Stimulated activated CD8-positive, alpha-beta memory T cell treated with anti-CD3 and anti-CD28 coated beads, Interleukin-4, amount 100 ng/mL, for 4 hours (primary cell): ENCODE measurements at places on chromosomes 5 and 9.

DNA sequence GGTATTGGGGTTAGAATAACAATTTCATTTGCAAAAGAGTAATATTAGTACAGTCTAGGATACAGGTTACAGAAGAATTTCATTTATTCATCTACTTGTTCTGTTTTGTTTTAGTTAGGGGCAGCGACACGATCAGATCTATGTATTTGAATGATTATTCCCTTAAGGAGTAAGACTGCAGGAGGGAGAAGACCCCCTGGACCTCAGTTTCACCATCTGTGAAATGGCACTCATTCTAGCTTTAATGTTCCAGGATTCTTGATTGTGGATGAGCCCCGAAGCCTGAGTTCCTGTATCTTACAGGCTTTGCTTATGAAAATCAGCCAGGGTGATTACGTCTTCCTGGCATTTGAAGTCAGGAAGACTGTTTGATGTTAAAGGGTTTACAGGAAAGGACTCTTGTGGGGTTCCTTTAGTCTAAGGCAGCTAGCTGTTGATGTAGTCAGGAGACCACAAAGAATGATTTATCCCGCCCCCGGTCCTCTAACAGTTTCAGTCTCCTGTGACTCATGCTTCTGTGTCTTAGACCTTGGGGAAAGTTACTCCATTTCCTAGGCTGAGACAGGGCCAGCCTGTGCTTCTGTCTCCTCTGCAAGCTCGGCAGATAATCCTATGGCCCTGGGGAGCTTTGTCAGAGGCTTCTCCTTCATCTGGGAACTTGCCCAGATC lies 11.5 kb downstream of the SMIM3 start:
- DNase-seq: peak; percentile 28

GRCh38 chr5:136308212-136308795 lies 57.0 kb downstream of the TRPC7 start:
- no peak for DNase-seq

DNA sequence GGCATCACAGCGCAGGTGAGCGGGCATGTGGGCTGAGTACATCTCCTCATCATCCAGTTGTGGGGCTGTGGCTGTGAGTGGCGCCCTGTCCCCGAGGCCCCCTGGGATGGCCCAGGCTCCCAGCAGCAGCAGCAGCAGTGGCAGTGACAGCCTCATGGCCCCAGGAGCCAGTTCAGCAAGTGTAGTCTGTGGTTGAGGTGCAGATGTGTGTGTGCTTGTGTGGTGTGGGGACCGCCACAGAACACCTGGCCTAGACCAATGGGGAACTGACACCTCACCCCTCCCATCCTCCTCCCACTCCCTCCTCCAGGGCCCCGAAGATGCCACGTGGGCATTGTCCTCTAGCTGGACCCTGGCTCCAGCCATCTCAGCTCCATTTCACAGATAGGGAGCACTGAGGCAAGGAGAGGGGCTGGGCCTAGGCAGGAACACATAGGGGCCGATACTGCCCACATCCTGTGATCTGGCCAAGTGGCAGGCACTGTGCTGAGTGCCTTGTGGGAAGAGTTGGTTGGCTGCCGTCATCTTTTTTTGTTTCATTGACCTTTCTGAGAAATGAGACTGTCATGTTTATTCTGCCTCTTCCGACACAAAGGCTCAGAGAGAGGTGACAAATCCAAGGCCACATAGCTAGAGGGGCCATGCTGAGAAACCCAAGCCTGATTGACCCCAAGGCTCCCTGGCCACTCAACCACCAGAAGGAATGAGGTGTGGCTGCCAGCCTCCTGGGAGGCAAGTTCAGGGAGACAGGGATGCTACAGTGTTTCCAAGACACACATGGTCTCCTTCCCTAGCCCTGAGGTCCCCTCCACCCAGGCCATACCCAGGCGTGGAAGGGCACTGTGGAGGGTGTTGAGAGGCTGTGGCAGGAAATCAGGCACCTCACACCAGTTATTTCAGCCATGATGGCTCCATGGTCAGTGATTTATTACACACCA lies at the start of gene MZB1:
Gene MZB1 (minus strand): TSS at position 213 of the 938 bp plus-strand sequence. CDS start 57 bp downstream, at position 156.
- DNase-seq: no peak

- DNase-seq: no peak
Observed at GRCh38 chr5:95554331-95554646, 488 bp downstream of the SKIC3 start.

DNA sequence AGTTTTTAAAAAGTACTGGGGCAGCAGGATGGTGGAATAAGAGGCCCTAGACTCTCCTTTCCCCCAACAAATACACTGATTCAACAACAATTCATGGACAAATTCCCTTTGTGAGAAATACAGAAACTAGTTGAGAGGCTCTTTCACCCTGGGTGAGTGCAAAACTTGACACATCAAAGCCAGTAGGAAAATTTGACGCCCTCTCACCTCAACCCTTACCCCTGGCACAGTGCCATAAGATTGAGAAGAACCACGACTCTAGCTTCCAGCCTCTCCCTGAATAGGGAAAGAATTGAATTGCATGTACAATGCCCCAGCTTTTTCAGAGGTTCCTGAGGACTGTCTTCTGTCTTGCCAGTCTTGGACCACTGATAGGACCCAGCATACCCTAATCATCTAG lies 12.3 kb downstream of the KIF4B start:
- no peak for DNase-seq

DNA sequence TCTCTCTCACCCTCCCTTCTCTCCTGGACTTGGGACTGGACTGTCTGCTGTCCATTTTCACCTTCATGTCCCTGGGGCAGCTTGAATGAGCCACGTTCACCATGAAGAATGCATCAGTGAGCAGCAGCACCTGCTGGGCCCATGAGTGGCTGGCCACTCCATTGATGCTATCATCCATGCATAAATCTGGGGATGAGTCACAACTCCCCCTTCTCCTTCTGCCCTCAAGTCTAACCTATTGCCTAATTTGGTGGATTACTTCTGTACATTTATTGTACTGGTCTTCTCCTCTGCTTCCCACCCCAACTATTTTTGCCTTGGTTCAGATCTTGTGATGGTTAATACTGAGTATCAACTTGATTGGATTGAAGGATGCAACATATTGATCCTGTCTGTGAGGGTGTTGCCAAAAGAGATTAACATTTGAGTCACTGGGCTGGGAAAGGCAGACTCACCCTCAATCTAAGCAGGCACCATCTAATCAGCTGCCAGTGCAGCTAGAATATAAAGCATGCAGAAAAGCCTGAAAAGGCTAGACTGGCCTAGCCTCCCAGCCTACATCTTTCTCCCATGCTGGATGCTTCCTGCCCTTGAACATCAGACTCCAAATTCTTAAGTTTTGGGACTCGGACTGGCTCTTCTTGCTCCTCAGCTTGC lies 46.7 kb downstream of the GDNF start:
- no peak for DNase-seq

GRCh38 chr9:12289711-12290110 lies 403.5 kb upstream of the TYRP1 start:
- DNase-seq: no peak

- DNase-seq: peak; percentile 15
Observed at GRCh38 chr5:59036274-59036961, 453.5 kb downstream of the RAB3C start.

- DNase-seq: no peak
Observed at GRCh38 chr9:21543187-21543586, 61.1 kb upstream of the IFNE start.

DNA sequence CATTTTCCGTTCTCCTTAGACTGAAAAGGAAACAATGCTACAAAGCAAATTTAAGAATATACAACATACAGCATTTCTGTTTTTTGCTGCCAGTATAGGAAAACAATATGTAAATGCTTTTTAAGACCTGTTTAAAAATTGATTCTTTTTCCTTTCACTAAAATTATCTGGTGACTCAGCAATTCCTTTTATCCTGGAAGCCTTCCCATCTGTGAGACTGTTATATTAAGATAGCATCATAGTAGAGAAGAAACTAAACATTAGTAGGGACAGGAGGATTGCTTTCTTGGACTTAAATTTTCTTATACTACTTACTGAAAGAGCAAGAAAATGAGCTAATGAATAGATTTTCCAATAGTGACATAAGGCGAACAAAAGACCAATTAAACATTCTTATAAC lies 30.0 kb upstream of the GPR21 start:
- DNase-seq: no peak

GRCh38 chr5:33969572-33970452 lies 14.7 kb downstream of the SLC45A2 start:
- no peak for DNase-seq

- no peak for DNase-seq
Observed at GRCh38 chr9:81408951-81409350, 280.4 kb downstream of the TLE1 start.

DNA sequence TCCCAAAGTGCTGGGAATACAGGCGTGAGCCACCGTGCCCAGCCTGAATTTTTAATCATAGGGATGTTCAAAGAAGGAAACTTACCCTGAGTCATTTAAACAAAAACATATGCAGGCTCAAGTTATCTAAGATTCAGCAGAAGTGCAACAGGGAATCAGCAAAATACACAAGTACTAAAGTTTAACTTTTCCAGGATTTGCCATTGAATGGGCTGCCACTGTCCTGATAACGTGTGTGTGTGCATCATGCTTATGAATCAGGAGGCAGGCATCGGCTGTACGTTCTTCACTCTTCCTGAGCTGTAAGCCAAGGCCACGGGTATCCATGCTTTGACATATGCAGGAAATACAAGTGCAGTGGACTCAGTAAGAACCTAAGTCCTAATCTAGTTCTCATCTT lies 48.8 kb upstream of the FST start:
- no peak for DNase-seq

GRCh38 chr9:5832071-5832537 lies 813 bp downstream of the ERMP1 start:
- no peak for DNase-seq

GRCh38 chr5:103605277-103605676 lies 42.7 kb upstream of the NUDT12 start:
- DNase-seq: no peak

GRCh38 chr5:54222336-54222735 lies 88.0 kb downstream of the ARL15 start:
- DNase-seq: no peak

DNA sequence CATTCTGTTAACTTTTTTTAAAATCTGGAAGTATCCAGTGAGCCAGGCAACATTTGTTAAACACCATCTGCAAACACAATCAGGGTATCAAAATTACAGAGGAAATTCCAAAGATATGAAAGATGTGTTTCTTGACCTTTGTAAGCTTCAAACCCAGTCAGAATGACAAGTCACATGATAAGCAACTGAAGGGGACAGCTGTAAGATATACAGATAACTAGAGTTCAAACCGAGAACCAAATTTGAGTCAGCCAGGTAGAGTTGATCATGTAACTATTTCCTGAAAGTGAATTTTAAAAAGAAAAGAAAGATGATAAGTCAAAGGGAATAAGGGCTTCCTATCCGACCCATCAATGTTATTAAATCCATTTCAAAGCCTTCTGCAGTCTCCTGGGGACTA lies 196.2 kb downstream of the DEPDC1B start:
- DNase-seq: no peak

DNA sequence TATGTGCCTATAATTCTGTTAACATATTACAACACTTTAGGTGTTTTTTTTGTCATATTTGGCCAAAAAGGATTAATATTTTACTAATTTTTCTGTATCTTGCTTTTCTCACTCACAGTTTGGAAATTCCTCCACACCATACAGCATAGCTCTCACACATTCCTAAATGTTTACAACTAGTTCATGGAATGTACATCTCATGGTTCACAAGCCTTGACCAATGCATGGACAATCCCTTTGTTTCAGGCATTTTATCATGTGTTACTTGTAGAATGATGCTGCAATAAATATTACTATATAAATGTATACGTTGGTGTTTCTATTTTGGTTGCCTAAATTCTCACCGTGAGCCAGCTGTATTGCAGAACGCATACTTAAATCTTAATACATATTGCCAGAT lies 80.5 kb upstream of the SPATA31C2 start:
- no peak for DNase-seq
